ENCODE measurements at places on chromosomes 11 and 22.

- no peaks in the 10 kb centered on the region for H3K27me3 ChIP-seq
- H3K4me3 ChIP-seq: no peak overlapping the region
- DNase-seq: no peak
These were observed 73.2 kb upstream of the PRR5 start for GRCh38 chr22:44628835-44629234.

DNA sequence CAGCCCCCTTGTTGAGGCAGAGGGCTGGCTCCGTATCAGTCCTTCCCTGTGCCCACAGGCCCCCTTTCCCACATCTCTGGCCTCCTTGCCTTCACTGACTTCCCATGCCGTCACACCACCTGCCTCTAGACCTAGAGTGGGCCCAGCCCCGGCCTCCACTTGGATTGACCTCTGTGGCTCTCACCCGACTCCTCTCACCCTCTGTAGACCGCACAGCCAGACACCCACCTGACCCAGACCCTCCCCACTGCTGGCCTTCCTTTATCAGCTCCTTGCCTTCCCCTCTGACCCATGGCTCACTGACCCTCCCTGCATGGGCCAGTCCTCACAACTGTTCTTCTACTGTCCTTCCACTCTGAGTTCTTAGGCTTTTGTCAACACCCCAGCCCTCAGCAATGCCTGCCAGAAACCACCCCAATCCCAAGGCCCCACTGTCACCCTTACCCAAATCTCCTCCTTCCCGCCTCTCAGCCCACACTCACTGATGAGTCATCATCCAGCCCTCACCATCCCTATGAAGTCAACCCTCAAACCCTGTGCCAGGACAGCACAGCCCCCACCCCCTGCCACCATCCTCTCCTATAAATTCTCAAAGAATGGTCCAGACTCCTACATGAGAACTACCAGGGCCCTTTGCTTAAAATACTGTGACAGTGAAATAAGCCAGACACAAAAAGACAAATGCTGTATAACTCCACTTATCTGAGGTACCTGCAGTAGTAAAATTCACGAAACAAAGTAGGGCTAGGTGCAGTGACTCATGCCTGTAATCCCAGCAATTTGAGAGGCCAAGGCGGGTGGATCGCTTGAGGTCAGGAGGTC lies 53.4 kb downstream of the SCGB1A1 start:
- DNase-seq: no peak
- H3K4me1 ChIP-seq: peaks cover 12% of the 10 kb centered on the region
- H3K36me3 ChIP-seq: no peaks in the 10 kb centered on the region
- no peak overlapping the region for H3K4me3 ChIP-seq

- H3K27me3 ChIP-seq: no peaks in the 10 kb centered on the region
- no peak overlapping the region for H3K27ac ChIP-seq
- no peak for DNase-seq
These were observed 282.5 kb downstream of the ETS1 start for GRCh38 chr11:128304666-128305485.

DNA sequence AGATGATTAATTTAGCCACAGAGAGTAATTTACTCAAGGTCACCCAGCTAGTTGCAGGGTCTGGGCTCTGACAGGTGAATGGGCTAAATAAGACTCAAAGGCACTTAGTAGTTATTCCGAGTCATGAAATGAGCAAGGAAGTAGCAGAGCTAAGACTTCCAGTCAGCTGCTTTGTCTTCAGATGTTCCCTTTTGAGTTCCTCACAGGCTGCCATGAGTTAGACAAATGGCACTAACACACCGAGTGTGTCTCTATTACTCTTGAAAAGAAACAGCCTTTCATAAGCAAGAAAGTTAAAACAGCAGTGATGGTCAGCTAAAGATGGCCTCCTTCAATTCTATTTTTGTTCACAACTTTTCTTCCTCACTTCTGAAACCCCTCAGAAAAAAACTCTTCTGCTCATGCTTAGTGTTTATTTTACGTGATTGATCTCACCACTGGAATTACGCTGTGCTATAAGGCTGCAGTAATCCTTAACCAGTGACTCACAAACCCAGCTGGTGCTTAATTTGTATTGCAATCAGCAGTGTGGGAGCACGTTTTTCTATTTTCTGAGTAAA lies 389.1 kb downstream of the AASDHPPT start:
- no peak overlapping the region for H3K4me3 ChIP-seq
- no peak for DNase-seq
- no peaks in the 10 kb centered on the region for H3K27me3 ChIP-seq
- H3K4me1 ChIP-seq: peaks cover 21% of the 10 kb centered on the region

DNA sequence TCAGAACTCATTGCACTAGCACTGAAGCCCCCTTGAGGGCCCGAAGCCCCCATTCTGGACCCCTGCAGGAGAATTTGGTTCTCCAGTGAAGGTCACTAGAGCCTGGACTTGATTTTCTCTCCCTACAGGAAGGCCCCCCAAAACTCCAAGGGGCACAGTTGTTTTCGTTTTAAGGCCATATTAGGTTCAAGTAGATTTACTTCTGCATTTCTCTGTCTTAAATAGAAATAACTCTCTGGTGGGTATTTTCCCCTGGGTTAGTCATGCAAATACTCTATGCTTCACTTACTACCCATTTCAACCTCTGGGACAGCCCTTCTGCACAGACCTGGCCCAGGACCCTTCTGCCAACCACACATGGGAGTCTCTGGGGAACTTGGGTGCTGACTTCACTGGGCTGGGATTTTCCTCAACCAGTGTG lies 41.6 kb downstream of the WEE1 start:
- H3K4me3 ChIP-seq: no peak overlapping the region
- peak overlapping the region; percentile 99 for H3K27ac ChIP-seq

GRCh38 chr11:109784536-109784935 lies 308.7 kb upstream of the ZC3H12C start:
- no peak overlapping the region for H3K4me3 ChIP-seq
- H3K4me1 ChIP-seq: no peaks in the 10 kb centered on the region
- DNase-seq: no peak
- no peak overlapping the region for H3K27ac ChIP-seq
- no peaks in the 10 kb centered on the region for H3K36me3 ChIP-seq

GRCh38 chr11:96049426-96049825 lies 125.5 kb upstream of the MTMR2 start:
- H3K4me1 ChIP-seq: peaks cover 29% of the 10 kb centered on the region
- H3K27ac ChIP-seq: no peak overlapping the region
- H3K36me3 ChIP-seq: no peaks in the 10 kb centered on the region
- no peak overlapping the region for H3K4me3 ChIP-seq
- no peaks in the 10 kb centered on the region for H3K27me3 ChIP-seq

- no peaks in the 10 kb centered on the region for H3K36me3 ChIP-seq
- H3K27me3 ChIP-seq: no peaks in the 10 kb centered on the region
- no peak for DNase-seq
- H3K4me3 ChIP-seq: no peak overlapping the region
- no peak overlapping the region for H3K27ac ChIP-seq
These were observed 96.3 kb upstream of the PRDM11 start for GRCh38 chr11:45050111-45050510.

- H3K27ac ChIP-seq: peak overlapping the region; percentile 83
- no peak overlapping the region for H3K4me3 ChIP-seq
- H3K4me1 ChIP-seq: peaks cover 29% of the 10 kb centered on the region
- H3K27me3 ChIP-seq: no peaks in the 10 kb centered on the region
- no peaks in the 10 kb centered on the region for H3K36me3 ChIP-seq
- no peak for DNase-seq
These were observed 5.1 kb upstream of the SEPTIN5 start for GRCh38 chr22:19709063-19709769.

- H3K36me3 ChIP-seq: no peaks in the 10 kb centered on the region
- H3K4me3 ChIP-seq: no peak overlapping the region
- H3K27me3 ChIP-seq: no peaks in the 10 kb centered on the region
- H3K4me1 ChIP-seq: no peaks in the 10 kb centered on the region
- DNase-seq: no peak
- H3K27ac ChIP-seq: no peak overlapping the region
These were observed 58.8 kb downstream of the ISX start for GRCh38 chr22:35124691-35125219.

- H3K36me3 ChIP-seq: no peaks in the 10 kb centered on the region
- H3K27me3 ChIP-seq: no peaks in the 10 kb centered on the region
- no peak overlapping the region for H3K4me3 ChIP-seq
- no peak for DNase-seq
These were observed 17.2 kb downstream of the LRP4 start for GRCh38 chr11:46901156-46901555.

DNA sequence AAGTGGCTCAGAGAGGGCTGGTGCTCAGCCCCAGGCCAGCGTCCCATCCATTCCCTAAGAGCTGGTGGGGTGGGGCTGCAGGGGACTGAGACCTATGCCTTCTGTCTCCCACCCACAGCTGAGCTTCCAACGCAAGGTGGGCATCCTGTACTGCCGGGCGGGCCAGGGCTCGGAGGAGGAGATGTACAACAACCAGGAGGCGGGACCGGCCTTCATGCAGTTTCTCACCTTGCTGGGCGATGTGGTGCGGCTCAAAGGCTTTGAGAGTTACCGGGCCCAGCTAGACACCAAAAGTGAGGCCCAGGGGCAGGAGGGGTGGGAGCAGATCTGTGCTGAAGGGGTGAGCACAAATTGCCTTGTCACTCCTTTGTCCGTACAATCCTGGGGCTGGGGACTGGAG lies 6.9 kb downstream of the SIPA1 start:
- peaks cover 38% of the 10 kb centered on the region for H3K4me1 ChIP-seq
- H3K36me3 ChIP-seq: peaks cover 15% of the 10 kb centered on the region
- H3K27ac ChIP-seq: no peak overlapping the region
- H3K27me3 ChIP-seq: no peaks in the 10 kb centered on the region
- no peak overlapping the region for H3K4me3 ChIP-seq

DNA sequence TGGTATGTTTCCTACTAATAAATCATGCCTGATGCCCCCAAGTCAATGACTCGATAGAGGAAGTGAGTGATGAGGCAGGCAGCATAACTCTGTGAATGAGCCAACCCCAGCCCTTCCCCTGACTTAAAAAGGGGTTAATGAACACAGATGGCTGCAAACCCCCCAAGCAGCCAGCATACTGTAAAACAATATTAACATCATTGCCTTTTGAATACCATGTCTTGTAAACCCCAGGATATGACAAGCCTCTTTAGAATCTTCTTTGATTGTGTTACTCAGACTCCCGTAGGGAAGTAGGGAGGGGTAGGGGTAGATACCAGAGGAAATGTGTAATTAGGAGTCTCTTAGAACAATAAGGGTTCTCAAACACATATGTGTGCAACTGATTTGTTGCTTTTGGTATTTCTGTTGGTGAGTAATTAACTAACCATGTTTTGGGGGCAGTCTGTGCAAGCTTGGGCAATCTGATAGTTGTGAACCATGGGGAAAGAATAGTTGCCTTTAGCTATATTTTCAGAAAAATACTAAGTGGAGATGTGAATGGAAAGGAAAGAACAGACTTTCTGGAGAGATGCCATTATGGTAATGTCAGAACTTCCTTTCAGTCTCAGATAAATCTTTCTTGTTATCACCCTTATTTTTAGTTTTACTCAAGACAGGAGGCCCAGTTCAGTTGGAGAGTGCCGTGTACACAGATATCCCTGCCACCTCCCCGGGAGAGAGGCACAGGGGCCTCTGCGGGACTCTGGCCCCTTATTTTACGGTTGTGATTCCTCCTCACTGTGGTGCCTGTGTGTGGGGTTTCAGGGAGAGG lies 701.8 kb downstream of the NTM start:
- no peaks in the 10 kb centered on the region for H3K4me1 ChIP-seq
- no peak overlapping the region for H3K4me3 ChIP-seq
- no peaks in the 10 kb centered on the region for H3K27me3 ChIP-seq
- DNase-seq: no peak
- no peak overlapping the region for H3K27ac ChIP-seq

GRCh38 chr11:29963796-29964195 lies 53.0 kb downstream of the KCNA4 start:
- H3K27ac ChIP-seq: no peak overlapping the region
- H3K36me3 ChIP-seq: no peaks in the 10 kb centered on the region
- DNase-seq: no peak
- H3K27me3 ChIP-seq: no peaks in the 10 kb centered on the region
- H3K4me1 ChIP-seq: no peaks in the 10 kb centered on the region

- H3K36me3 ChIP-seq: no peaks in the 10 kb centered on the region
- DNase-seq: peak; percentile 34
- H3K4me1 ChIP-seq: no peaks in the 10 kb centered on the region
- no peak overlapping the region for H3K4me3 ChIP-seq
- H3K27me3 ChIP-seq: no peaks in the 10 kb centered on the region
- no peak overlapping the region for H3K27ac ChIP-seq
These were observed 59.3 kb downstream of the GGTLC2 start for GRCh38 chr22:22703715-22704114.

GRCh38 chr11:70247042-70247709 lies 23.3 kb upstream of the PPFIA1 start:
- no peaks in the 10 kb centered on the region for H3K36me3 ChIP-seq
- no peak overlapping the region for H3K27ac ChIP-seq
- no peak overlapping the region for H3K4me3 ChIP-seq
- no peaks in the 10 kb centered on the region for H3K4me1 ChIP-seq
- no peaks in the 10 kb centered on the region for H3K27me3 ChIP-seq

- H3K27ac ChIP-seq: peak overlapping the region; percentile 21
- no peaks in the 10 kb centered on the region for H3K27me3 ChIP-seq
- DNase-seq: no peak
- H3K4me1 ChIP-seq: peaks cover 86% of the 10 kb centered on the region
- no peak overlapping the region for H3K4me3 ChIP-seq
- peaks cover 49% of the 10 kb centered on the region for H3K36me3 ChIP-seq
These were observed 30.9 kb downstream of the ZBTB16 start for GRCh38 chr11:114090225-114090910.

GRCh38 chr22:49749885-49750510 lies 77.7 kb downstream of the BRD1 start:
- no peak overlapping the region for H3K27ac ChIP-seq
- H3K27me3 ChIP-seq: no peaks in the 10 kb centered on the region
- H3K4me1 ChIP-seq: no peaks in the 10 kb centered on the region
- H3K36me3 ChIP-seq: no peaks in the 10 kb centered on the region
- H3K4me3 ChIP-seq: no peak overlapping the region
- peak; percentile 58 for DNase-seq

- H3K27ac ChIP-seq: peak overlapping the region; percentile 64
- no peaks in the 10 kb centered on the region for H3K36me3 ChIP-seq
- H3K4me1 ChIP-seq: peaks cover 30% of the 10 kb centered on the region
- DNase-seq: no peak
- H3K4me3 ChIP-seq: no peak overlapping the region
These were observed 4.0 kb downstream of the PRR33 start for GRCh38 chr11:1887451-1888346.
